ENCODE measurements at places on chromosomes 4 and X.

- peak; percentile 82 for DNase-seq
These were observed 12.2 kb downstream of the ARHGEF6 start for GRCh38 chrX:136768469-136769084.

- DNase-seq, result peak; percentile 97
These were observed 64.8 kb downstream of the TSC22D3 start for GRCh38 chrX:107710617-107711391.

- DNase-seq, result no peak
These were observed 8.0 kb upstream of the HS3ST1 start for GRCh38 chr4:11436673-11437072.

DNA sequence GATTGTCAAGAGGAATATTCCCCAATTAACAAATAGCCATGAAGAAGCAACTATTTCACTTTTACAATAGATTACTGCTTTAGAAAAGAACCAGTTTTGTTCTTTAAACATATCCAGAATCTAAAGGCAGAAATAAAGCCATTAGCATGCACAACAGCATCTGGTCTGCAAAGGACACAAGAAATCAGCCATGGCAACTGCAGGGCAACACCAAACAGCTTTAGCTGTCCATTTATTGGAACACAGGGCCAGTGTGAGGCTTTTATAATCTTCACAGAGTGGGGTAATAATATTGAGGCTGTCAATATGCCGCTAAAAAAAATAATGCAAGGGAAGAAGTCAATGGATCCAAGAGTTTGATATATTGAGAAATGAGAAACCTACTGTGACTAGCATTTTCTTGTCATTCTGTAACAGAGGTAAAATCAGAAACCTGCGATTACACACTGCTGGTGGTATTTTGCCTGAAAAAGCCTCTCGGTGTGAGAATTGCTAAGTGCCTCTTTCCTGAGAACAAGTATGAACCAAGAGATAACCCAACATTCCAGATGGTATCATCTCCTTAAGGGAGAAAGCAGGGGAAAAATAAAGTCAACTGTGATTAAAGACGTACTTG, 2.7 kb upstream of the BANK1 start:
- no peak for DNase-seq

GRCh38 chr4:146333187-146333894, 119.0 kb downstream of the REELD1 start:
- DNase-seq, result peak; percentile 57

GRCh38 chrX:48064261-48064660, 7.2 kb downstream of the ZNF630 start:
- DNase-seq, result no peak

DNA sequence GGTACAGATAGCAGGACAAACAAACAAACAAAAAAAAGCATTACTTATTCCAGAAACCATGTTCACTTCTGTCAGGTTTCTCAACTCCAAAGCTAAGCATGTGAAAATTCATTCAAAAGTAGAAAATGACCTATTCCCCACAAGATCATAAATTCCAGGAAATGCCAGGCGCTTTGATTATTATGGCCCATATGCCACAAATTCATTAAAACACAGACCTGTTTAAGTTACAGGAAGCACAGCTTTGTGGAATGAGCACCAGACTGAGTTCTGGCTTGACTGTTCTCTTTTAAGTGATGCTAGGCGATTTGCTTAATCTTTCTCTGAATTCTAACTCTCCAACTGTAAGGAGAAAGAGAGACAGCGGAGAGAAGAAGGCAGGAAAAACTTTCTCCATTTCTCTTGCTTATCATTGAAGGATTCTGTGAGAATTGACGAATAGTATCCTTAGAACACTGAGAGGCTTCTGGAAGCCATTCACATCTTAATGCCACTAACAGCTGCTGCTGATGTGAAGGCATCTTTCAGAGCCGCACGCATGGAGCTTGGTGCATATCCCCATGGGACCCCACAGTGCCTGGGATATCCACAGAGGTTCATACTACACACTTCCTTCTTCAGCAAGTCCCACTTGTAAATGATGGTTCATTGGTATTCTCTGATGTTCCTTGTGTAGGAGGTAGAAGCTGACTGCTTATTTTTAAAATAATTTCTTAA, 138.0 kb downstream of the ZNF674 start:
- no peak for DNase-seq

GRCh38 chrX:41177297-41177696, 92.1 kb downstream of the USP9X start:
- DNase-seq, result no peak

GRCh38 chr4:8368998-8369397, 71.5 kb downstream of the ACOX3 start:
- DNase-seq, result no peak

- peak; percentile 10 for DNase-seq
These were observed 43.7 kb downstream of the MAGEA9 start for GRCh38 chrX:149825424-149825823.

DNA sequence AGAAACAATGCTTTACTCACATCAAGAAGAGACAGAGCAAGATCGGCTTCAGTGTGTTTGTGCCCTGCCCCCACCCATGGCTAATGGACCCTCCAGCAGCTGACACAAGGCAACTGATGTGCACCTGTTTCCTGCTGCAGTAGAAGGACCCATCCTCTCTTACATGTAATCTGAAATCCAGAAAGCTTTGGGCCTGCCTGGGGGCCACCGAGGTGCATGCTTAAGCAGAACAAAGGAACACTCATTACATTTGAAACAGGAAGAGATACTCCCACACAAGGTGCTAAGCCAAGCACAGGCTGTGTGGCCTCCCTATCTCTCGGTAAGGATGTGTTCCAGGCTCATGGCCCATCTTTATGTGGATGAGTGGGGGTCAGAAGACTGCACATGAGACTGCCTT, 338.0 kb downstream of the SPOCK3 start:
- no peak for DNase-seq

DNA sequence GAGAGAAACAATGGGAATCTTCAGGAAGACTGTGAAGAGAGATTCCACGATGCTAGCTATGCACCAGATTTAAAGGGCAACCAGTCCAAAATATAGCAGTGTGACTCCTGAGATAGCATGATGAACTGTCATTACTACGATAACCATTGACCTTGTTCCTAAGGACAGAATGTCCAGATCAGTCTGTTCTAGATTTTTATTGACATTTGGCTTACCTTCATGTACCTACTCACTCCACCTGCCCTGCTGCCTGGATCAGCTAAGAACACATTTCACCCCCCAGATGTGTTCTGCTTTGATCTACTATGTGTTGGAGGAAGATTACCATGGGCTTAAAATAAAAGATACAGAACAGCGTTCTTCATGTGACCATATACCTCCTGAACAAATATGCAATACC, 50.1 kb downstream of the ELF2 start:
- DNase-seq, result no peak

DNA sequence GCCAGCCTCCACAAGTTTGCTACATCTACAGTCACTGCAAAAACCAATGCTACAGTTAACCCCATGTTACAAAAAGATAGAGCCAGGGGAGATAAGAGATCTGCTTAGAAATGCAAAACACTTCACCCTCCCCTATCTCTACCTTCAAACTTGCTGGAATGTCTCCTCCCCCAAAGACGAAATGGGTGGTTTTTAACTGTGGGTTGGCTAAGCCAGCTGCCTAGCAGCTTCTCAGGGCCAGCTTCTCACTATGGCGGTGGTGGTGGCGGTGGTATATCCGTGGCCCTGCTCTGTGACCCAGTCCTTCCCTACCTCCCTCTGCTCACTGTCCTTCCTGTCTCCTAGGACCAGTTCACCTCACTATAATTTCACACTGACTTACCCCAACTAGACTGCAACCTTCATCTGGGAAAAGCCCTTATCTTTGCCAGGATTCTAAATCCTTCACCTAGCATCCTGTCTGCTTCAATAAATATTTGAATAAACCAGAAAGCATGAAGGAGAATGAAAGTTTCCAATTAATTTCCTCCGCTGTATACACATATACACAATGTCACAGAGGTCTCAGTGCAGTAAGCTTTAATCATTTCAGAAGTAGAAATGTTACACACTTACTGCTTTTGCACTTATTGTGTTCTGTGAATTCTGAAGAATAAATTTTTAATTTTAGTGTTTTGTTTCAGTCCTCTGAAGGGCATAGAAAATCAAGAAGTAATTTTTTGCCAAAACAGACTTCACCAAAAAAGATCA, 46.3 kb downstream of the SH3KBP1 start:
- no peak for DNase-seq

GRCh38 chr4:32988165-32988811, 2268.1 kb downstream of the PCDH7 start:
- no peak for DNase-seq

- DNase-seq, result no peak
These were observed 85.9 kb downstream of the UGT8 start for GRCh38 chr4:114684462-114684861.

GRCh38 chrX:65781845-65782244, 114.4 kb downstream of the MSN start:
- no peak for DNase-seq

- DNase-seq, result no peak
These were observed 56.2 kb downstream of the UGT2B10 start for GRCh38 chr4:68871809-68872642.

DNA sequence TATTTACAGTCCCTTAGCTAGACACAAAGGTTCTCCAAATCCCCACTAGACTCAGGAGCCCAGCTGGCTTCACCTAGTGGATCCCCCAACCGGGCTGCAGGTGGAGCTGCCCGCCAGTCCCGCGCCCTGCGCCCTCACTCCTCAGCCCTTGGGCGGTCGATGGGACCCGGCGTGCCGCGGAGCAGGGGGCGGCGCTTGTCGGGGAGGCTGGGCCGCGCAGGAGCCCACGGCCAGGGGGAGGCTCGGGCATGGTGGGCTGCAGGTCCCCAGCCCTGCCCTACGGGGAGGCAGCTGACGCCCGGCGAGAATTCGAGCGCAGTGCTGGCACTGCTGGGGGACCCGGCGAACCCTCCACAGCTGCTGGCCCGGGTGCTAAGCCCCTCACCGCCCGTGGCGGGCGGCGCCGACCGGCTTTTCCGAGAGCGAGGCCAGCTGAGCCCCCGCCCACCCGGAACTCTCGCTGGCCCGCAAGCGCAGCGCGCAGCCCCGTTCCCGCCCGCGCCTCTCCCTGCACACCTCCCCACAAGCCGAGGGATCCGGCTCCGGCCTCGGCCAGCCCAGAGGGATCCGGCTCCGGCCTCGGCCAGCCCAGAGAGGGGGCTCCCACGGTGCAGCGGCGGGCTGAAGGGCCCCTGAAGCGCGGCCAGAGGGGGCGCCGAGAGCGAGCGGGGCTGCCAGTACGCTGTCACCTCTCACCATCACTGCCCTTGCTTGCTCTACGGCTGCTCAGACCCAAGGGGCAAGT, 39.4 kb downstream of the WFS1 start:
- peak; percentile 3 for DNase-seq

DNA sequence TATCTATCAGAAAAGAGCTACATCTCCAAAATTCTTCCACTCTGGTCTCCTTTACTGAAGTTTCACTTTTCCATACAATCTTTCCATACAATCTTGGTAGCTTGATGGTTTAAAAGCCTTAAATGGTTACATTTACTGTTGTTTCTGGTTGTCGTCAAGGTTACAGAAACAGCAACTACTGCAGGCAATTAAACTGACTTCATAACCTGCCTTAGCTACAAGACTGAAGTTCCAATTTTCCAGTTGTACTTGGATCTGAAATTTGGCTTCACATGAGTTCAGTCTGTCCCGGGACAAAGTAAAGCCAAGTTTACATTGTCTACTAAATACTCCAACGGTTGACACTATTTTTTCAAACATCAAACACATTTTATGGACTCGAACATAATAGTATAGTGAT, 326.4 kb downstream of the ANKRD50 start:
- DNase-seq, result peak; percentile 32

DNA sequence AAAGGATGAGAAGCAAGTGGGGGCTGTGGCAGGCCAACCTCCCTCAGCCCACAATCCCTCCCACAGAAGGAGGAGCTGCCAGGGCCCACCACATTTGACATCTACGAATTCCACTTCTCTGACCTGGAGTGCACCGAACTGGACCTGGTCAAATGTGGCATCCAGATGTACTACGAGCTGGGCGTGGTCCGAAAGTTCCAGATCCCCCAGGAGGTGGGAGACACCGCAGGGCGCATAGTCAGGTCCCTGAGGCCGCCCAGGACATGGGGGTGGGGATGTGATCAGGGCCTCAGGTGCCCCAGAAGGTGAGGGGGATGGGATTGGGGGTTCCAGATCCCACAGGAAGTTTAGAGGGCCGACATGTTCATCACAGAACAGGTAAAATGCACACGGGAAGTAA, 13.7 kb downstream of the ATP5ME start:
- DNase-seq, result no peak

DNA sequence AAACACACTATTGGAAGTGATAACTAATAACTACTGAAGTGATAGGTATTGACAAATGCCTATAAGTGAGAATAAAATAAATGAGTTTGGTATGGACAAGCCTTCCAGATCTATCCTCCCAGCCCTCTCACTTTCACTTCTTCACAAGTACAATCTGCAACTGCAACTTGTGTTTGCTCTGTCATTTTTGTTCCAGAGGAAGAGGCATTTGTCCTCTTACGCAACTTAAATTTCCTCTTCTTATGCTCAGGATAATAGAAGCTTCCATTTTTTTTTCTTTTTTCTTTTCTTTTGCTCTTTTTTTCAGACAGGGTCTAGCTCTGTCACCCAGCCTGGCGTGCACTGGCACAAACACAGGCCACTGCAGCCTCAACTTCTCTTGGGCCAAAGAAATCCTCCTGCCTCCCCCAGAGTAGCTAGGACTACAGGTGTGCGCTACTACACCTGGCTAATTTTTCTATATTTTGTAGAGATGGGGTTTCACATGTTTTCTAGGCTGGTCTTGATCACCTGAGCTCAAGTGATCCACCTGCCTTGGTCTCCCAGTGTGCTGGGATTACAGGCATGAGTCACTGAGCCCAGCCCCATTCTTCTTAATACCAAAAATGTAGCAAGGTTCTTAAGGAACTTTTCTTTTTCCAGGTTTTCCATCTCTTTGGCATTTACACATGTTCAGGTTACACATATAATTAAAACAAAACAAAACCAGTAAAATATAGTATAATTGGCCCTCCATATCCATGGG, 73.1 kb downstream of the PDGFC start:
- peak; percentile 55 for DNase-seq

- DNase-seq, result no peak
These were observed 112.5 kb upstream of the FRG1 start for GRCh38 chr4:189828081-189828697.

- no peak for DNase-seq
These were observed 11.1 kb downstream of the EXOC1L start for GRCh38 chr4:55830716-55831115.

DNA sequence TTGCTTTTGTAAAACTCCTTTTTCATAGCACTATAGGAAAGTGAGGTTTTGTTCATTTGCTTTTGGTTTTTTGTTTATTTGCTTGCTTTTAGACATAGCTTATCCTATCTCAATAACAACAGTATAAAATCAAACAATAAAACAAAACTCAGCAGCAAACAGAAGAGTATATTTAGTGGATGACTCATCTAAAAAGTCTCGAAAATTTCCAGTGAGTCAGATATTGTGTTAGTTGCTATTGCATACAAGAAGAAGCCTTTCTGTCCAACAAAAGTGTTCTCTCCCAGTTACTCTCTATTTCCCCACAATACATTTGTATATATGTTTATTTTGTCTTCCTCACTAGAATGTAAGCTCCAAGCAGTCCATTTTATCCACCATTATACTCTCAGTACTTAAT, 36.0 kb upstream of the NPNT start:
- peak; percentile 85 for DNase-seq

All from cardiac fibroblast (primary cell).